ENCODE measurements at places on chromosomes 12 and 14.

DNA sequence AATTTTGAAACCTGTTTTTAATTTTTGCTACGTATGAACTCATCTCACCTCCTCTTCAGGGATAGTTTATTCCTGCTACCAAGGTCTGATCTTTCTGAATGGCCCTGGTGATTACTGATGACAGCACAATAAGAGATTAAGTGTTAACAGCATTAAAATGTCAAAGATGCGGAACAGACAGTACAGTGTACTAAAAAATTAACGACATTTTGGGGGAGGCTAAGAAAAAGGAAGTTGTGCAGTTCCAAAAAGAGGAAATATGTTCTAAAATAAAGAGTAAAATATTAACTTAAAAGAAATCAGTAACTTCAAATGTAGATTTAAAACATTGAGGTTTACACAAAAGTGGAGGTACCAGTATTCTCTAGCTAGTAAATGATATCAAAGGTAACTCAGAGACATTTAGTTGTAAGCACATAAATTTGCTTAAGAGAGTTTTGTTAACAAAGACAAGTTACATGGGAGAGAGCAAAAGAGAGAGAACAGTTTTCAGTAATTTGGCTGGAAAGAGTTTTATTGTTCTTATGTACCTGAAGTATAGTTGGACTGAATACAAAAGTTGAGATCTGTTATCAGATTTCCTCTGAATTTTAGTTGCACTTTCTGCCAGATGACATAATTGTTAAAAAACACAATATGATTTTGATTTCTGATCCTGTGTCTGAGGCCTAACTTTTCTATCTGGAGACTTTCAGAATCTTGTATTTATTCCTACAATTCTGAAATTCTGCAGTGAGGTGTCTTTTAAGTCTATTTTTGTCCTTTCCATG, 4.2 kb upstream of the CLECL1 start:
- no peak for DNase-seq

DNA sequence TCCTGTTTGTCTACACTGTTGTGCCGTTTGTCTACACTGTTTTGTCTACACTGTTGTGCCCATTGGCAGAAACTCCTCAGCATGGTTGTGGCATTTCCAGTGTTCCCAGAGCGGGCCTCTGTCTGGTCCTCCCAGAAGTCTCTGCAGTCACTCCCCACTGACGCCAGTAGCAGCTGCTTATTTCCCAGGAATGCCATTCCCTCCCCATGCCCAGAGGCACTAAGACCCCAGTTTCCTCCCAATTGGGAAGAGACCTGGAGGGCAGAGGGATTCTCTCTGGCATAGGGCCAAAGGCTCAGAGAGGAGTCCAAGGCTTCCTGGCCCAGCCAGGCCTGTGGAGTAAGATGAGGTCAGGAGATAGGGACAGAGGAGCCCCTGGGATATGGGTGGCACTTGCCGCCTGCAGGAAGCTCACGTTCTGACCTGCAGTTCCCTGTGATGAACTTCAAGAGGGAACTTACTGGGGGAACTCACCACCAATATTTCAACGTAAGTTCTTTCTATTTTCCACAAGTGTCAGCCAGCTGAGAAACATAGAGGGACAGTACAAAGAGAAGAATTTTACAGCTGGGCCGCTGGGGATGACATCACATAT, 69.1 kb downstream of the TNFAIP2 start:
- DNase-seq, result no peak

GRCh38 chr14:33508126-33509062, 442.5 kb downstream of the EGLN3 start:
- no peak for DNase-seq

DNA sequence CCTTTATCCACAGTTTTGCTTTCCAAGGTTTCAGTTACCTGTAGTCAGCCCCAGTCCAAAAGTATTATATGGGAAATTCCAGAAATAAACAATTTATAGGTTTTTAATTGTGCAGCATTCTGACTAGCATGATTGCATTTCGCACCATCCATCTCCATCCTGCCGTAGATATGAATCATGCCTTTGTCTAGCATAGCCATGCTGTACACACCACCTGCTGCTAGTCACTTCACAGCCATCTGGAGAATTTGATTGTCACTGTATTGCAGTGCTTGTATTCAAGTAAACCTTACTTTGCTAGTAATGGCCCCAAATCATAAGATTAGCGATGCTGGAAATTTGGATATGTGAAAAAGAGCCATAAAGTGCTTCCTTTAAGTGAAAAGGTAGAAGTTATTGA, 36.0 kb downstream of the MUCL1 start:
- no peak for DNase-seq

GRCh38 chr12:6295094-6295811, 15.2 kb upstream of the PLEKHG6 start:
- no peak for DNase-seq

DNA sequence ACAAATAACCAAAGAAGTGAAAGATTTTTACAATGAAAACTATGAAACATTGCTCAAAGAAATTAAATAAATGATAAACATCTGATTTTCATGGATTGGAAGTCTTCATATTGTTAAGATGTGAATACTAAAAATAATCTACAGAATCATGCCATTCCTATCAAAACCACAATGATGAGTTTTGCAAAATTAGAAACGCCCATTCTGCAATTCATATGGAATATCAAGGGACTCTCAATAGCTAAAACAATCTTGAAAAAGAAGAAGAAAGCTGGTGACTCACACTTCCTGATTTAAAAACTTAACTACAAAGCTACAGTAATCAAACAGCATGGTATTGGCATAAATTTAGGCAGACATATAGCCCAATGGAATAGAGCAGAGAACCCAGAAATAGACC, 40.2 kb upstream of the CCT2 start:
- DNase-seq, result no peak

DNA sequence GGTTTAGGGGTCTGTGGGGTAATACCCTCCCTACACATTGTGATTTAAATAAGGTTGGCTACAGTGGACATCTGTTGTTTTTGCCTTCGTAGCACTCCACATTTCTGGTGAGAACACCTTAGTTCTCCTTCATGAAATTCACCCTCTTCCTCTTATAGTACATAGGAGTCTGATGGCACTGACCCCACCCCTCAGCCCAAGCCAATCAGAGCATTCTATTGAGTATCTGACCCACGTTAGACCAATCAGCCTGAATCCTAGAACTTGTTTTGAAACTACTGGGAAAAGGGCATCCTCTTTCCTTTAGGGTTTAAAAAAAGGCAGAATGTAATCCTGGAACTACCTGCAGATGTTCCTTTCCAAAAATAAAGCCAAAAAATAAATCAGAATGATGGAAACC, 15.8 kb upstream of the LRRC9 start:
- DNase-seq, result no peak

GRCh38 chr12:65081496-65081895, 39.6 kb downstream of the WIF1 start:
- DNase-seq, result no peak

DNA sequence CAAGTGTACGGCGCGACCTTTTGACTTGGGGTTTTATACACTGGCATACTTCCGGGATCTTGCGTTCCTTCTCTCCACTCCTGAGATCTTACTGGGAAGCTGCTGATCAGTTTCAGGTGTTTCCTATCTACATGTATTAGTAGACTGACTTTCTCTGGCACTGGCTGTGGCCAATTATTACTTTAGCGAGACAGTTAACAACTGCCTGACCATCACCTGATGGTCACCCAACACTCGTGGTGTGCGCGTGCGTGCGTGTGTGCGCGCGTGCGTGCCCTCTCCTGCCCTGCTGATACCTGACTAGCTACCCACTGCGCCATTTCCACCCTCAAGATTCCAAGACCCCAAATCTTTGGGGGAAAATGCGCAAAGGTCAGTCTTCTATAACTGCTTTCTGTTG, 249.9 kb downstream of the AEBP2 start:
- DNase-seq, result no peak

- DNase-seq, result peak; percentile 15
These were observed 1.1 kb downstream of the RHNO1 start for GRCh38 chr12:2877953-2878732.

DNA sequence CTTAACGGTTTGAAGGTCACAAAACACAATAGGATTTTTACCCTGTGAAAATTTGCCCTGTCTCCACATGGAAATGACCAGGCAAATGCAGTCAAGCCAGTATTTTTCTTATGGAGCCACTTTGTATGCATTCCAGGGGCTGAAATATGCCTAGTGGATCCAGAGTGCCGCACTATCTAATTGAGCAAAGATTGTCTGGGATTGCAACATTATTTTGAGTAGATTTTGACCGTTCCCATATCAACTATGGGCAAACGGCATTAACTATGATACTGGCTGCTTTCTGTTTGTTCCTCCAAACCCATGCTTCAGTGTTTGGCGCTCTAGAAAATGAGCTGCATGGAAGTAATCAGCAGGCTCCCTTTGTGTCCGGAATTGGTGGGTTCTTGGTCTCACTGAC, 223.0 kb downstream of the BTG1 start:
- no peak for DNase-seq

- DNase-seq, result no peak
These were observed 3.2 kb upstream of the LHX5 start for GRCh38 chr12:113474635-113475436.

DNA sequence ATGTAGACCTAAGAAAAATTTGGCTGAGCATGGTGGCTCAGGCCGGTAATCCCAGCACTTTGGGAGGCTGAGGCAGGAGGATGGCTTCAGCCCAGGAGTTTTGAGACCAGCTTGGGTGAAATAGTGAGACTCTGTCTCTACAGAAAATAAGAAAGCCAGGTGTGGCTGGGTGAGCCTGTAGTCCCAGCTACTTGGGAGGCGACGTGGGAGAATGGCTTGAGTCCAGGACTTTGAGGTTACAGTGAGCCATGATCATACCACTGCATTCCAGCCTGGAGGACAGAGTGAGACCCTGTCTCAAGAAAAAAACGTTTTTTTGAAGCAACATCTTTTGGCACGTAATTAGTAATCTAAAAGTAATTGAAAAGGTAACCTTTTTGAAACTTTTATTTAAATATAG, 70.9 kb downstream of the FERMT2 start:
- no peak for DNase-seq

GRCh38 chr12:122827258-122827657, 8.0 kb upstream of the HIP1R start:
- DNase-seq, result no peak

DNA sequence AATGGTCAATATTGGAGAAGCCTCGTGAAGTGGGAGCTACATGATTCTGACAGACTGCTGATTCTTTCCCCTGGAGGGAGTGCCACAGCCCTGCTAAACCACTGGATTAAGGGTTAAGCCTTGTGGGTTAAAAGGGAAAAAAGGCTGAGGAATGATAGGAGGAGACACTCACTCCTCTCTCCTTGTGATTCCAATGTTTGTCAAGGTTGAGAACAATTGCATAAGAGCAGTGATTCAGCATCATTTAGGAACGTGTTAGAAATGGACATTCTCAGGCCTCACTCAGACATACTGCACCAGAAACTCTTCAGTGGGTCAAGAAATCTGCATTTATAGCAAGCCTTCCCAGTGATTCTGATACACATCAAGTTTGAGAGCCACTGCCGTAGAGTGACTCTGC, 87.8 kb upstream of the GZMB start:
- DNase-seq, result no peak

GRCh38 chr12:50275556-50275955, 7.8 kb downstream of the LIMA1 start:
- DNase-seq, result no peak

DNA sequence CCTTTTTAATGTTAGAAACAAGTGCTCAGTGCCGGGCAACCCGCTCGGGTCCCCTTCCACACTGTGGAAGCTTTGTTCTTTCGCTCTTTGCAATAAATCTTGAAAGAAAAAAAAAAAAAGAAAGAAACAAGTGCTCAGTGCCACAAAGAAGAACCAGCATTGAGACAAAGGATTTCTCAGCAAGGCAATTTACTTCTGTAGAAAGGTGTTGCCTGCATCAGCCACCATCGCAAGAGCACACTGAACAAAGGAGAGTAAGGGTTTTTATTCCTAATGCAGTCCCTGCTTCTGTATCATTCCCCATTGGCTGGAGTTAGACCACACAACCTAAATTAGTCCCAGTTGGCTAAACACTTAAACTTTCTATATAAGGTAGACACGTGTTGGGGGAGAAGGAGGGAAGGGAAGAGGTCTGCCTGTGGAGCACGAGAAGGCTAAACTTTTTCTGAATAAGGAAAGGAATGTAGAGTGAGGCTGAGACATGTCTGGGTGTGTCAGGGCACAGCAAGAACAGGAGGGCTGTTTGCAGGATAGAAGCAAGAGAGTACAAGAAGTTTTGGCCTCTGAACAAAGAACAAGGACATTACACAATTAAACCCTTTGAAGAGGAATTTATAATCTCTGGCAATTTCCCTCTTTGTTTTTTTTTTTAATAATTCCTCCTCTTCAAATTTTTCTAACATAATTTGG, 21.4 kb downstream of the KLRF2 start:
- DNase-seq, result no peak

DNA sequence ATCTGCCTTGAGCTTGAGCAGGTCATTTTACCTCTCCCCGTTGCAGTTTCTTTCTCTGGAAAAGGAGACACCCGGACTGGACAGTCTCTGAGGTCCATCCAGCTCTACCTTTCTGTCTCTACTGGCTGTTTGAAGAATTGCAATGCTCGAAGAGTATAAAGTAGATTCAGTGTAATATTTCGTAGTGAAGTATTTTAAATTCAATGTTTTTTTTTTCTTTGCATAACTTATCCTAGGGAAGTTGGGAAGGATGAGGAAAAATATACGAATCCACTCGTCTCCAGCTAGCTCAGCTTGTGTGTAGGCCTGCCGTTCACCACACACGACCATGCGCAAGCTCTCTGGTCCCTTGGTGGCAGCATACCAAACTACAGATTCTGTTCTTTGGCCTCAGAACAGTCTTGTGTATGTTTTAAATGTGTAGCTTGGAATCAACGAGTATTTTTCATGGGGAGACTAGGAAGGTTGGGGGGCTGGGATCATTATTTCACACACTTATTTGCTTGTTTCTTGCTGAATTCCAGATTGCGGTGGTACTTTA, 307.9 kb downstream of the CACNA1C start:
- DNase-seq, result no peak

GRCh38 chr12:94140556-94140955, 7.8 kb upstream of the PLXNC1 start:
- DNase-seq, result peak; percentile 38

- DNase-seq, result no peak
These were observed 24.2 kb upstream of the HIF1A start for GRCh38 chr14:61671082-61671481.

DNA sequence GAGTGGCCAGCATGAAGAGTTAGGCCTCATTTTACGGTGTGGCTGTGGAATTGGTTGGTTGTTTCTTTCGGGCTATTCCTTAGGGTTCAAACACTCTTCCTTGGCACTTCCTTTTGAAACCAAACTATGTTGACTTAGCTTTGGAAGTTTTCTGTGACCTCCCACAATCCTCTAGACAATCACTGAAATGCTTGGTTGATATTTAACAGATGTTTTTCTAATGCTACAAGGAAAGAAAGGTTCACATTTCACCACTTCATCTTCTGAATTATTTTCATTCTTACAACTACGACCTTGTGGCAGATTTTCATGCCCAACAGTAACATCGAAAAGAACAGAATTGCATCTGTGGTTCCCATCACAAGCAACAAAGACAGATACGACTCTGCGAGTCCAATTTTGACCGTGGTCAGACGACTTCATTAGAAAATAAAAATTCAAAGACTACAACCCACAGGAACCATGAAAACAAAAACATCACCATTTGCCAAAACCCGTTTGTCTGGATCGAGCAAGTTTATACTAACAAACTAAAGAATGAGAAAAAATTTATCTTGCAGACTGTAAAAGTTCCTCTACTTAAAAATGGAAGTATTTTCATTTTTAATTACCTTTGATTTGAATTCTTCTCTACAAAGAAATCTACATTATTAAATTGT, 16.9 kb downstream of the PRKAB1 start:
- no peak for DNase-seq

- no peak for DNase-seq
These were observed 219.8 kb upstream of the CDKN3 start for GRCh38 chr14:54177019-54177418.
